NCI-H1930 (cell line): ENCODE measurements at places on chromosomes 3 and 15.

- DNase-seq, result no peak
These were observed 33.0 kb upstream of the ABI3BP start for GRCh38 chr3:101026244-101026643.

- DNase-seq, result no peak
These were observed 29.6 kb downstream of the UMPS start for GRCh38 chr3:124759666-124760401.

GRCh38 chr3:99678023-99678422 lies 39.6 kb downstream of the COL8A1 start:
- no peak for DNase-seq

DNA sequence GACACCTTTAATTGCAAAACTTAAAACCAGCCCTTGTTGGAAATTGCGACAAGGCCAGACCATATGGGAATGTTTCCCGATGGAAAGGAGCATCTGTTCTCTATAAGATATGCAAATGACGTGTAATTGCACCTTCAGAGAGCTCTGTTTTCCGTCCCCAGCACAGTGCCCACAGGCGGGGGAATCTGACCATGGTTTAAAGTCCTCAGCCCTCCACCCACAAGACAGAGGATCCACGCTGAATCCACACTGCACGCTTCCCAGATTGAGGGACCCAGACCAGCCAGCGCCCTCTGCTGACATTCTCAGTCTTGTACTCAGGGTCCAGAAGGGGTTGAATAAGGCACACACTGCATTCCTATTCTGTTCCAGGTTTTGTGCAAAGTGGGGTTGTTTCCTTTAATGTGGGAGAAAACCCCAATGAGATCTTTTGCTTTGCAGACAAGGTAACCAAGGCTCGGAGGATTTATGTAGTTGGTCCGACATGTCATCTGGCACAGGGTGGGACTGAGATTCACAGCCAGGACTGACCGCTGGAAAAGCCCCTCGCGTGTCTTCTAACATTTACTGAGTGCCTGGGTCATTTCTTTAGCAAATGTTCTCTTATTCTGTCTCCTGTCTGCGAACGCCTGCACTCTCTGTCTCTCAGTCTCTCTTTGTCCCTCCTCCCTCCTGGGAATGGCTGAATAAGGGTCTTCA lies 36.8 kb upstream of the KLHL25 start:
- DNase-seq, result no peak

DNA sequence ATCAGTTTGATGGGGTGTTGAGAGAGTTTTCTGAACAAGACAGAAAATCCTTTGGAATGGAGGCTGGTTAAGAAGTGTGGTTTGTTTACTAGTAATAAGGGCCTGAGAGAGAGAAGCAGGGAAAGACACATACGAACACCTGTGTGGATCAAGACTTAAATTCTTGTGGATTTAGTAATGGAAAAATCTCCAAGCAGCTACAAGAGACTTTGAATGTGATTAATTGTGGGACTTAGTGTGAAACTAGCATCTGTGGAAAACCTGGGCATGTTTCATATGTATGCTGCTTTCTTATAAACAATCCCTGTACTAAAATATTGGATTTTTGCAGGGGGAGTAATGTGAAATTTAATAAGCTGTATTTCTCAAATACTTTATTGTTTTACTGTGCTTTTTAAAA lies 399.1 kb downstream of the SI start:
- no peak for DNase-seq

GRCh38 chr15:98904544-98904943 lies 103.0 kb downstream of the PGPEP1L start:
- no peak for DNase-seq

DNA sequence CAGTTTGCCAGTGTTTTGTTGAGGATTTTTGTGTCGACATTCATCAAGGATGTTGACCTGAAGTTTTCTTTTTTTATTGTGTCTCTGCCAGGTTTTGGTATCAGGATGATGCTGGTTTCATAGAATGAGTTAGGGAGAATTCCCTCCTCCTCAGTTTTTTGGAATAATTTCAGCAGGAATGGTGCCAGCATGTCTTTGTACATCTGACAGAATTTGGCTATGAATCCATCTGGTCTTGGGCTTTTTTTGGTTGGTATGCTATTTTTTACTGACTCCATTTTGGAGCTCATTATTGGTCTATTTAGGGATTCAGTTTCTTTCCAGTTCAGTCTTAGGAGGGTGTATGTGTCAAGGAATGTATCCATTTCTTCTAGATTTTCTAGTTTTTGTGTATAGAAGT lies 320.0 kb upstream of the PPP2R3A start:
- no peak for DNase-seq

DNA sequence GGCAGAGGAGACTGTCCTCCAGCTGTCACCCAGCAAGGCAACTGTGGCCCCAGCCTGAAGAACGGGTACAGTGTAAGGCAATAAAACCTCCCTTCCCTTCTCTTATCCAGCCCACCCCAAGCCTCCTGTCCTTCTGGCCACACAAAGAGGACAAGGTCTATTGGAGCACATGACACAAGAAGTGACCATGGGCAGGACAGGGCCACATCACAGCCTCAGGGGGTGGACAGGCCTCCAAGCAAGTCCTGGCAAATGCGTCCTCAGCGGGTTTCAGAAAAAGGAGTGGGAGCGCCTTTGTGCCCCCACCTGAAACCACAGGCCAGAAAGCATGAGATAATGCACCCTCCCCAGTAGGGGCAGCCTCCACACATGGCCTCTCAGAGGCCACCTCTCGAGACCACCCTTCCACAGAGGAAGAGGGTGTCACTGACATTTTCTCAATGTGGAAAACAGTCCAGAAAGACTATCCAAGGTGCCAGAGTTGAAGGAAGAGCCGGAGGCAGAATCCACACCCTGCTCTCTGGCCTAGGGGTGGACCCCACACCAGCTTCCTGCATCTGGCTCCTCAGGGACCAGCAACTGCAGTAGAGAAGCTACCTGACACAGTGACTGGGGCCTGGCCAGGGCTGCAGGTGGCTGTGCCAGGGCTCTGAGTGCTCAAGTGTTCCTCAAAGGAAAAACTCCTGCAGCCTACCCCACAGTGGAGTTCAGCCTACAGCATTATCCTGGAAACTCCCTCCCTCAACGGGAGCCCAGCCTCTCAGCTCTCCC lies 43.9 kb downstream of the CCDC12 start:
- DNase-seq, result no peak

DNA sequence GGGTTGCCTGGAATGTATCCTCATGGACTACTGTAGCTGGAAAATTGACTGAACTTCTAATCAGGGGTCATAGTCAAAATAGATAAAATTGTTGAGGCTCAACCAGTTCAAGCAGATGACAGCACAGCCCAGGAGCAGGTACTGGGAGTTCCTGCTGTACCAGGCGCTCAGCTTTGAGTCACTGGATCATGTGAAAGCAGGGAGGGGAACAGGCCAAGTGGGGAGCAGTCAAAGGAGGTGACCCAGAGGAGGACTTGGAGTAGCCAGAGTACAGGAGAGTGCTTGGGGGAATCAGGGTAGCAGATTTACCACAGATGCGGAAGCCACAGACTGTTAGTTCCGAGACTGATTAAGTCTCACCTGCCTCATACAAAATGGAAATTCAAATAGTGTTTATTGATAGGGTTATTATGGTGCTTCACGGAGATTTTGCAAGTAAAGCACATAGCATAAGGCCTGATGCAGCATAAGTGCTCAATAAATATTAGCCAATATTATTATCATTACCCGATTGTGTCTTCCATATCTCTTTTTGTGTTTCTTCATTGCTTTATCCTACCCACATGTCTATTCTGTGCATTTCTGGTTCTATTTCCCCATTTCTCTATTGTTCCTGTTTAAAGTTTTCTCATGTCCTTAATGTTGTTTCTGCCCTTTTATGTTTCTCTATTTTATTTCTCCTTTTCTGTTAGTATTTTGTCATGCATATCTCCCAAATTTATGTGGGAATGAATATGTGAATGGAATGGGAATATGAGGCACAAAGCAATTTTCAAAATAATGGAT lies 369.2 kb upstream of the MCTP2 start:
- DNase-seq, result no peak

DNA sequence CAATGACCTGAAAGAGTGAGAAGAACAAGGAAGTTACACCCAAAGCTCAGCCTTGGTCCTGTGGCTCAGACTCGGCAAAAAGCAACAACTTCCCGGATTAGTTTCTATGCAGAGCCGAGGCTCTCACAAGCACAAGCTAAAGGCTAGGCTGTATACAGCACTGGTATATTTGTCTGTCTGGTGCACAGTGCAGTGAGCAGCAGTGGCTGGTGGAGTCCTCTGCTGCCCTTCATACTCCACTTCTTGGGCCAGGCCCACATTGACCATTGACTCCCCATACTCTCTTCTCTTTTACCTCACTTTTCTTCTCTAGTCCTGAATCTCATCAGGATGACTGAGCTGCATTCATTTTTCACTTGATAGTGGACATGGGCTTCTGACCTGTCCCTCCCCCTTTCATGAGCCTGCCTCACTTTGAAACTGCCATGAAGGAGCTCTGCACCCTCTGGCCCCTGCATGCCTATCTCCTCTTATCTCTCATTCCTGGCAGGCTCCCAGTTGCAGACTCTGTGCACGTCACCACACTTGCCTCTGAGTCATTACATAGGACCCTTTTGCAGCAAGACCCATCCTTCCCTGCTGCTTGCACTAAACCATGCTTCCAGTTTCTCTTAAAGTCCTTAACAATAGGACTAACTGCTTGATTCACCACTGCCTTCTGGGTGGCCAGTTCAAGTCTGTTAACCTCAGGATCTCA lies 379.3 kb downstream of the NTRK3 start:
- no peak for DNase-seq

DNA sequence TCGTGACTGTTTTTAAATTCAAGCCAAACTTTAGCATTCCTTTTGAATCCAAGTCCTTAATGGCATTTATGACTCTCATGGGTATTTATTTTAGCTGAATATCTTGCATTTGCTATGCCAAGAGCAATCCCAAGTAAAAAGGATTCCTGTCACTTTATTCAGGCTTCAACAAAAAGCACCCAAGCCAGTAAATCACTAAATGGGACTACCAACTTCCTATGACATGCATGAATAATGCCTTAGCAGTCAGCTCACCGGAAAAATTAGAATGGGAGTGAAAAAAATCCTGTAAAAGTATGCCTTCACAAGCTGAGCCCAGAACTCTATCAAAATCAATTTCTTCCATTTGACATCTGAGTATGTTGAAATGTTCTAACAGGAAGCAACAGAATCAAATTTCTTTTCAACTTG lies 1297.9 kb downstream of the ROBO2 start:
- DNase-seq, result no peak

DNA sequence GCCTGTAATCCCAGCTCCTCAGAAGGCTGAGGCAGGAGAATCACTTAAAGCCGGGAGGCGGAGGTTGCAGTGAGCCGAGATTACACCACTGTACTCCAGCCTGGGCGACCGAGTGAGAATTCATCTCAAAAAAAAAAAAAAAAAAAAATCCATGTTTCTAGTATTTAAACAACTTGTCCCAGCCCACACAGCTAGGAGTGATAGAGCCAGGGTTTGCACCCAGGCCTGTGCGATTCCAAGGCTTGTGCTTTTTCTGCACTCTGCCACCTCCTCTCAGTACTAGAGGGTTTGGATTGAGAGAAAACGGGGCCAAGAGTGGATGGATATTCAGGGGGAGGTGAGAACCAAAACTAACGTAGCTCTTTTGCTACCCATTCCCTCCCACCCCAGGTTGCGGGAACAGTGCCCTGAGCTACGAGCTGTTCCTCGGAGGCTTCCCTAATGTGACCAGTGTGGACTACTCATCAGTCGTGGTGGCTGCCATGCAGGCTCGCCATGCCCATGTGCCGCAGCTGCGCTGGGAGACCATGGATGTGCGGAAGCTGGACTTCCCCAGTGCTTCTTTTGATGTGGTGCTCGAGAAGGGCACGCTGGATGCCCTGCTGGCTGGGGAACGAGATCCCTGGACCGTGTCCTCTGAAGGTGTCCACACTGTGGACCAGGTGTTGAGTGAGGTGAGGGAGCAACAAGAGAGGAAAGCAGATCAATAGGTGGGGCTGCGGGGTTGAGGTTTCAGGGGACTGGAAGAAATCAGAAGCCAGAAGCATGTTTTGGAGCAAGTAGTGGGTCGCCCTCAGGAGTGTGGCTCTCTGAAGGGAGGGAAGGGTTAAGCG lies 4.1 kb downstream of the CAMK2N2 start:
- DNase-seq, result no peak

GRCh38 chr15:87986776-87987175 lies 269.8 kb downstream of the NTRK3 start:
- DNase-seq, result no peak

DNA sequence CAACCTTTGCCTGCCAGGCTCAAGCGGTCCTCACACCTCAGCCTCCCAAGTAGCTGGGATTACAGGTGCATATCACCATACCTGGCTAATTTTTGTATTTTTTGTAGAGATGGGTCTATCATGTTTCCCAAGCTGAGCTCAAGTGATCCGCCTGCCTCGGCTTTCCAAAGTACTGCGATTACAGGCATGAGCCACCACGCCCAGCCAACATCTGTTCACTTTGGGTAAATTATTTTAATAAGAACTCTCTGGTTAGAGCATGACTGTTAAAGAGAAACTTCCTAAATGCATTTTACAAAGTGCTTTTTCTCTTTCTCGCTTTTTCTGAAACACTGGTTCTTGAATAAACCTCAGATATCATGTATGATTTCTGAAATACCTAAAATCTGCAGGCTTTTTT lies 172.5 kb downstream of the PTPRG start:
- DNase-seq, result no peak
